ENCODE measurements at places on chromosomes 1 and 21.

DNA sequence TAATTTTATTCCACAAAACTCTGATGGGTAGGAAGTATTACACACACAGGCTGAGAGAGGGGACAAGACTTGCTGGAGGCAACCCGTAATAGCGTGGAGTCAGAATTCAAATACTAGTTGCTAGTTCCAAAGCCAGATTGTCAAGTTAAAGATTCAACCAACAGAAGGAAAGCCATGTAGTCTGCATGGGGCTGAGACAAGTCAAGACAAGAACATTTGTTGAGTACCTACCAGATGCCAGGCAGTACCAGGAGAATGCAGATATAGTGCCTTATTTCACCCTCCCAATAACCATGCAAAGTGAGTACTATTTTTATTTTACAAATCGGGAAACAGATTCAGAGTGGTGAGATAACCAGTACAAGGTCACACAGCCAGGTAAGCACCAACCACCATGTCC lies 110.4 kb upstream of the SPATA6 start:
- no peak for DNase-seq

GRCh38 chr1:77068013-77068412 lies 151.2 kb downstream of the PIGK start:
- DNase-seq = no peak

- DNase-seq = no peak
Measured at GRCh38 chr21:27703791-27704190, 736.9 kb upstream of the ADAMTS5 start.

- no peak for DNase-seq
Measured at GRCh38 chr1:236560213-236560771, 36.5 kb downstream of the LGALS8 start.

DNA sequence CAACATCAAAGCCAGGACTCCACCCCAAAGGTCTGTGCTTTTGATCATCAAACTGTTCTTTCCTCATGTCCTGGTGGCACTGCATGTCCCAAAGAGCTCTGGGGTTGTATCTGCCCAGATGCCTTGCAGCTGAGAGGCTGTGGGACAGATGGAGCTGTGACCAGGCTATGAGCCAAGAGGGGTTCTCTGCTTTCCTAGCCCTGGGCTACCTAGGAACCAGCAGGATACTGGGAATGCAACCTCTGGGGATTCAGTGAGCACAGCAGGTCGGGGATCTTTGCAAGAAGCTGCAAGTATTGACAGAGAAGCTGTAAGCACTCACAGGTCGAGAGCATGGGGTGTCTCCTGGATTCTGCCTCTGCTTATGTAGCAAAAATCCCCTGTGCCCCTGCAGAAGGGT lies 186.6 kb downstream of the GRIK3 start:
- DNase-seq = no peak

DNA sequence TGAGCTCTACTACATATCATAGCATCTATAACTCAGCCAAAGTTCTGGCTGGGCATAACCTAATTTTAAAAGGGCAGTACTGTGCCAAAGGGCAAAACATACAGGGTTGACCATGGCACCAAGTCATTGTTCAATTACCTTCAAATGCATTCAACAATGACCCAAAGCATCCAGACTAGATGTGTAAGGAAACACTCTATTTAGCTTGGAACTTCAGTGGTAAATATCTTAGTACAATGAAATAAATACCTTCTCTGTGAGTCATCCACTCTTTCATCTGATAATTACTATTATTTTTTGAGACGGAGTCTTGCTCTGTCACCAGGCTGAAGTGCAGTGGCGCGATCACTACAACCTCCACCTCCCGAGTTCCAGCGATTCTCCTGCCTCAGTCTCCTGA lies 70.0 kb downstream of the NVL start:
- DNase-seq = no peak

DNA sequence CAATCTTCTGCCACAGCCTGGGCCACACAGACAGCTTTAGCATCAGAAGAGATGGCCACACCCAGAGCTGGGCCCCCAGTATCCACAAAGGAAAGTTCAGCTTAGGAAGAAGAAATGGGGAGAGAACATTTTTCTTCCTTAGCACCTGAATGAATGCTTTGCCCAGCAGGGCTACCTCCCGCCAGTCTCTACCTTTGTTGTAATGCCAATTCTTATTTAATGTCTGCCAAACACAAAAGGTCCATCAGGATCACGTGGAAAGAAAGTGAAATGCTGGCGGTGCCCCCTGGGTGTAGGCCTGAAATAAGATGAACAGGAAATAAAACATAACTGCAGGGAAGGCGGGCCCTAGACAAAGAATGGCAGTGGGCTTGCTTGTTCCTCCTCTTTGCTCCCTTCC lies 125.6 kb downstream of the CACNA1E start:
- DNase-seq = no peak

- no peak for DNase-seq
Measured at GRCh38 chr1:118075116-118075515, 109.9 kb downstream of the SPAG17 start.

DNA sequence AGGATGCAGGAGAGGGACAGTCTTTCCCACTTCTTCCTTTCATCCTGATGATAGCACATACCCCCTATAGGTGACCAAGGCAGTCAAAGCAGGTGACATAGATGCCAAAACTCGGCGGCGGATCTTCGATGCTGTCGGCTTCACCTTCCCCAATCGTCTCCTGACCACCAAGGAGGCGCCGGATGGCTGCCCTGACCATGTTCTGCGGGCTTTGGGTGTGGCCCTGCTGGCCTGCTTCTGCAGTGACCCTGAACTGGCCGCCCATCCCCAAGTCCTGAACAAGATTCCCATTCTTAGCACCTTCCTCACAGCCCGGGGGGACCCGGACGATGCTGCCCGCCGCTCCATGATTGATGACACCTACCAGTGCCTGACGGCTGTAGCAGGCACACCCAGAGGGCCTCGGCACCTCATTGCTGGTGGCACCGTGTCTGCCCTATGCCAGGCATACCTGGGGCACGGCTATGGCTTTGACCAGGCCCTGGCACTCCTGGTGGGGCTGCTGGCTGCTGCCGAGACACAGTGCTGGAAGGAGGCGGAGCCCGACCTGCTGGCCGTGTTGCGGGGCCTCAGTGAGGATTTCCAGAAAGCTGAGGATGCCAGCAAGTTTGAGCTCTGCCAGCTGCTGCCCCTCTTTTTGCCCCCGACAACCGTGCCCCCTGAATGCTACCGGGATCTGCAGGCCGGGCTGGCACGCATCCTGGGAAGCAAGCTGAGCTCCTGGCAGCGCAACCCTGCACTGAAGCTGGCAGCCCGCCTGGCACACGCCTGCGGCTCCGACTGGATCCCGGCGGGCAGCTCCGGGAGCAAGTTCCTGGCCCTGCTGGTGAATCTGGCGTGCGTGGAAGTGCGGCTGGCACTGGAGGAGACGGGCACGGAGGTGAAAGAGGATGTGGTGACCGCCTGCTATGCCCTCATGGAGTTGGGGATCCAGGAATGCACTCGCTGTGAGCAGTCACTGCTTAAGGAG lies 2.9 kb downstream of the NCDN start:
- DNase-seq = no peak

DNA sequence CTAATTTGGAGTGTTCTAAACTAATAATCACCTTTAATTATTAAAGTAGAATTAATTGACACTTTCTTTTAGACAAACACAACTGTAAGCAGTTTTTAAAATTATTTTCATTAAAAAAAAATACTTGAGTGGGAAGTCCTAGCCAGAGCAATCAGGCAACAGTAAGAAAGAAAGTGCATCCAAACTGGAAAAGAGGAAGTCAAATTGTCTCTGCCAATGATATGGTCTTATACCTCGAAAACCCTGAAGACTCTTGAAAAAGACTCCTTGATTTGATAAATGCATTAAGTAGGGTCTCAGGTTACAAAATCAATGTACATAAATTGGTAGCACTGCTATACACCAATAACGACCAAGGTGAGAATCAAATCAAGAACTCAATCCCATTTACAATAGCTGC lies 83.0 kb upstream of the GADD45A start:
- no peak for DNase-seq

DNA sequence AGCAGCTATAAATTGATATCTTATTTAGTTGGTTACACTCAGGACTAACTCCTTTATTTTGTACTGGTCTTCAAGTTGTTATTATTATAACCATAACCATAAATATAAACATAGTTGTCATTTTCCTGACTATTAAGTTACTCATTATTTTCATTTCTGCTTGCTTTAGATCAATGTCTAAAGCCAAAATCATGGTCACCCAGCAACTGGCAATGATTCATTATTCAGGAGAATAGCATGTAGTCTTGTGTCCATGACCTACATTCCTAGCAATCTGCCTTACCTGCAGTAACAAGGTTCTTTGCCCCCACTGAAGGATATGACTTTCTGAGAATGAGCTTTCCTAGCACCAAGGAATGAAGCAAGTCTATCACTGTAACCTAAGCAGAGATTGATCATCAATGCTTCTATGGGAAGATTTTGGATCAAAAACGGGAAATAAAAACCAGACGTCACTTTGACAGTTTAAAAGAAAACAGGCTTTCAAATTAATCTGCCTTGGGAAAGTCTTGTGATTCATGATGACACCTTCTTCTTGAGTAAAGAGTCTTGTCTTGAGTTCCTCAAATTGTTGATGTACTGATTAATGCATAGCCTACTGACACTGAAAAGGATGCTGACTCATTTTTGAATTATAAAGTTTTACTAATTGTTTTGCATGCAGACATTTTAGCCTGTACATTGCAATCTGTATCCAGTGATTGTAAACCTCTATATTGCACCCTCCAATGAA lies 203.3 kb upstream of the IVNS1ABP start:
- DNase-seq = no peak

DNA sequence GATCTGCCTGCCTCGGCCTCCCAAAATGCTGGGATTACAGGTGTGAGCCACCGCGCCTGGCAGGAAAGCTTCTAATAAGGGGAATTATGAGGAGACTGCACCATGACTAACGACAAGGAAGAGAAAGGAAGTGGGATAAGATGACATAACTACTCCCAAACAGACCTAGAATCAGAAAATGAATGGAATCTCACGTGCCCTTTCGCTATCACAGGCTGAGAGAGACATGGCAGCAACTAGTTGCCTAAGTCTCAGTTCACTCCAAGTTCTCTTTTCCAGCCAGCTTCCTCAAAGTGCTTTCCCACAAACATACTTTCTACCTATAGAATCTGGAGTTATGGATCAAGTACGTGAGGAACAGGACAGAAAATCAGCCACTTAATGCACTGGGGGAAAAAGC lies 2.0 kb downstream of the PI4KB start:
- no peak for DNase-seq

- DNase-seq = no peak
Measured at GRCh38 chr1:10108134-10108663, 75.4 kb downstream of the UBE4B start.

- no peak for DNase-seq
Measured at GRCh38 chr1:101257500-101258325, 20.9 kb downstream of the S1PR1 start.

DNA sequence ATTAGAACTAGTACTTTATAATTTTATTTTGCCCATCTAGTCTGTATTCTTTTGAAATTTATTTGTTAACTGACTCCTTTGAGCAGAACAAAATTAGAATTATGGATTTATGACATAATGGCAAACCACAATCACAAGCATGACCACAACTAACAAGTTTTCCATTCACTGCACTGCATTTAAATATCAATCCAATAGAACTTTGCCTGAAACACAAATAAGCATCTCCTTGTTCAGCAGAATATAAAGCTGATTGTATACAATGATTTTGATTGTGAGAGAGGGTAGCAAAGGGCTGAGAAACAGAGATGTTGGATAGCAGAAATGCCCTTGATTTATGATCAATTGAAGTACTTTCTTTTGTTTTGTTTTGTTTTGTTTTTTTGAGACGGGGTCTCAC lies 495.5 kb upstream of the RGS18 start:
- DNase-seq = no peak

DNA sequence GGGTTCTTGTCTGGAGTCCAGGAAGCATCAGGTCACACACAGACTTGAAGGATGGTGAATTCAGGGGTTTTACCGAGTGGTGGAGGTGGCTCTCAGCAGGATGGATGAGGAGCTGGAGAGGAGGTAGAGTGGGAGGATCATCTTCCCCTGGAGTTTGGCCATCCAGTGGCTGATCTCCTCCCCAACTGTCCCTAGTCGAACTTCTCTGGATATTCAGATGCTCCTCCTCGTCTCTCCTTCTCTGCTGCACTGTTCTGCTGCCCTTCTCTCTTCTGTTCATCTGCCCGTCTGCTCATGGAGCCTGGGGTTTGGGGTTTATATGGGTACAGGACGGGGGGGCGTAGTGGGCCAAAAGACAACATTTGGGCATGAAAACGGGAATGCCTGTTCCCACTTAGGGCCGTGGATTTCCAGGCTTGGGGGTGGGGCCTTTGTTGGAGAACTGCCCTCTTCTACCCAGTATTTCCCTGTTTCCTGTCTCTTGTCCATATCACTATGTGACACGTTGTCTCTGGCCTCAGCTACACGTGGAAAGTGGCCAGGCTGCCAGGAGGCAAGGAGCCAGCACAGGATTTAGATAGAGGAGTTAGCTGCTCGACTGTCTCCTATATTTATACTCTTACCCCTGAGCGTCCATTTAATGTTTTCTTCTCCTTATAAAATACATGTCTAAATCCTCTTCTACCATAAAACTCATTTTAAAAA lies 76.7 kb downstream of the SIPA1L2 start:
- DNase-seq = no peak

DNA sequence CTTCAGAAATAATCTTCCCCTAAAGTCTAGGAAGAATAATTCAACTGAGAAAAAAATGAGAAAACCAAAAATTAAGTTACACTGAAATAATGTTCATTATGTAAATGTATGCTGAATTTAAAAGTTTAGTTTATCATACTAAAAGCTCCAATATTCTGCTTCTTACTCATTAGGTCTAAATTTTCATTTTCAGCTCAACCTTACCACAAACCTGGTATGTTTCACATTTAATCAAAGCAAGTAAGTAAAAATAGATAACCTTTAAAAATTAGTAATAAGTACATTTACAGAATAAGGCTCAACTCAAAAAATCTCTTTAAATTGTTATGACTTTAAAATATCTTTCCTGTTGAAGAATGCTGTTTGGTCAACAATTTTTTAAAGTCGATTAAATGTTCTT lies 15.0 kb downstream of the BTG3 start:
- no peak for DNase-seq

GRCh38 chr1:97073936-97074335 lies 352.4 kb downstream of the PTBP2 start:
- no peak for DNase-seq

DNA sequence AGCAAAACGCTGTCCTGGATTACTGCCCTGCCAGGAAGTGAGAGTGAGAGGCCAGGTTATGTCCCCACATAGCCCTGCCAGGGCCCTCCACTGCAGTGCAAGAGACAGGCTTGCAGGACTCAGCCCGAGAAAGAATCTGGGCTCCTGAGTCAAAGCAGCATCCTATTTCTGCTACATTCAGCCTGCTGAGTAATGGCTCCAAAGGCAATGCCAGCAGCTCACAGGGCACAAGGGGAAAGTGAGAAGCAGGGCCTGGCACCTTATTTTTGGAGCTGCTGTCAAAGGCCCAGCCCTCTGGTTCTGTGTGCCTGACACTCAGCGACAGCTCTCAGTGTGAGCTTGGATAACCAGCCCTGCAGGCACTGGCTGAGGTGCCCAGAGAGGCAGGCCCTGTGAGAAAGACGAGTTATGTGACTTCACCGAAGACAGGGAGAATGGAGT lies 83.9 kb downstream of the DTL start:
- DNase-seq = no peak

All from cortex of kidney (tissue), 1 donor.